DND-41 (cell line): ENCODE measurements at places on chromosomes 12 and 14.

- no peak for DNase-seq
Measured at GRCh38 chr12:91590966-91591638, 408.5 kb upstream of the DCN start.

DNA sequence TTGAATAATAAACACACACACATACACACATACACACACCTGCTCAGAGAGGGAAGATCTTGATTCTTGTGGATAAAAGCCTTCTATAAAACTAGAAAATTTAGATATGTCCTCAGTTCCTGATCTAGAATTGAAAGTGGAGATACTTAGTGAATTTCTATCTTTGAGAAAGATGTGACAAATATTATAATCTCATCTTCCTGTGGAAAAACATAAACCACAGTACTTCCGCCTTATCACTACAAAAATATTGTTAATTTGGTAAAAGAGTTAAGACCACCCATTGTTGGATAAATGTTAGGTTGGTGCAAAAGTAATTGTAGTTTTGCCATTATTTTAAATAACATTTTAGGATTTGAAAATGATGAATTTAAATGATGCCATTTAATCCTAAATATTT lies at the start of gene KLRK1:
Gene KLRK1, minus strand, starts transcription at position 138 of the 400 bp plus-strand sequence. CDS start 1,231 bp downstream, outside the sequence.
- no peak for DNase-seq

- DNase-seq = no peak
Measured at GRCh38 chr12:43858096-43858495, 22.2 kb downstream of the TMEM117 start.

- DNase-seq = peak; percentile 19
Measured at GRCh38 chr12:57027805-57028153, 11.4 kb upstream of the TAC3 start.

DNA sequence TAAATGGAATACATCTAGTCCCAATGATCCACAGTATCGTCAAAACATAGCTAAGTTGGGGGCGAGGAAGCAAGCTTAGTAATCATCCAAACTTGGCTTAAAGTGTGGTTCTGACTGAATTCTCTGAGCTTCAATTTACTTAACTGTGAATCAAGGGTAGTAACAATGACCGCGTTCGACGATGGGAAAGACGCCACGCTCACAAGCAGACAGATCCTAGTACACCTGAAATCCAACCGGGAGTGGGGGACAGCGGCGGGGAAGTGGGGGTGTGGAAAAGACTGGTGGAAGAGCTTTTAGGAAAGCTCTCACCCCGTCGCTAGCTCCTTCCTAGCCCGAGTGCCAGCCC lies 433 bp downstream of the COX16 start:
- DNase-seq = no peak

DNA sequence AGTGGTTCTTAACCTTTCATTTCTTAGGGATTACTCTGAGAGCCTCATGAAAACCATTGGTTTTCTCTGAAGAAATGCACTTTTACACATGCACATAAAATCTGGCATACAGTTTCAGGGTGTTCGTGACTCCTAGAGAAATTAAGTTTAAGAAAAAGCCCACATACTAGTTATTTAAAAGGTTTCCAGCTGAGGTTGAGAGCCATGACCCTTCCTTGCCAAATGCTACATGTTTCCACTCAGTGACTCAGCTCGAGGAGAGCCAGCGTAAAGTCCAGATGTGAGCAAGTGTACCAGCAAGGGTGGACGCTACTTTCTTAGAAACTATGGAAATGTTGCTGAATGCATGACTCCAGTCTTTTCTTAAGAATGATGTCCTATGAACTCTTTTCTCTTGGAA lies 42.7 kb upstream of the FLRT2 start:
- no peak for DNase-seq

- no peak for DNase-seq
Measured at GRCh38 chr14:65465584-65465983, 53.1 kb downstream of the FUT8 start.

DNA sequence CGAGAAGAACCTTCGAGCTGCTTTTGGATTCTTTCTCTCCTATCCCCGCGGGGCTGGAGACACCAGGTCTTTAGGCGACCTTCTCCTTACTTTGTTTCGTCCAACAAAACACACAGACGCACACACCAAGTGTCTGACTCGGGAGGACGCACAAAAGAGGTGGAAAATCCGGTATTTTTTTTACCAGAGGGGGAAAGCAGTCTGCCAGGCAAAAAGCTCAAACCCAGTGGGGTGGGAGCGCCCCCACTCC lies 2.1 kb downstream of the SIX4 start:
- no peak for DNase-seq

DNA sequence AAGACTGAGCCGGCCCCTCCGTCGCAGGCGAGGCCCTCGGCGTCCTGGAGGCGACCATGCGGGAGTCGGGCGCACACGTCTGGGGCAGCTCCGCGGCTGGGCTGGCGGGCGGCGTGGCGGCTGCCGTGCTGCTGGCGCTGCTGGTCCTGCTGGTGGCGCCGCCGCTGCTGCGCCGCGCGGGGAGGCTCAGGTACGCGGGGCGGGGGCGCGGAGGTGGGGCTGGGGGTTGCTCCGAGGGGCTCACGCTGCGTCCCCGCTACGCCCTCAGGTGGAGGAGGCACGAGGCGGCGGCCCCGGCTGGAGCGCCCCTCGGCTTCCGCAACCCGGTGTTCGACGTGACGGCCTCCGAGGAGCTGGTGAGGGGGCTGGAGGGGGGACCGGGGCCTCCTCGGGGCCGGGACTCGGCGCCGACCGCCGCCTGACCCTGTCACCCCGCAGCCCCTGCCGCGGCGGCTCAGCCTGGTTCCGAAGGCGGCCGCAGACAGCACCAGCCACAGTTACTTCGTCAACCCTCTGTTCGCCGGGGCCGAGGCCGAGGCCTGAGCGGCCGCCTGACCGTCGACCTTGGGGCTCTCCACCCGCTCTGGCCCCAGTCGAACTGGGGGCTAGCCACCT lies 7.8 kb downstream of the AMN start:
- DNase-seq = no peak

GRCh38 chr12:16002880-16003279 lies 91.7 kb downstream of the DERA start:
- DNase-seq = no peak

GRCh38 chr14:48704639-48705038 lies 881.5 kb downstream of the RPS29 start:
- no peak for DNase-seq

- DNase-seq = peak; percentile 98
Measured at GRCh38 chr12:124917135-124917840, 2.8 kb upstream of the UBC start.

- no peak for DNase-seq
Measured at GRCh38 chr14:57889245-57889644, 23.4 kb upstream of the SLC35F4 start.

DNA sequence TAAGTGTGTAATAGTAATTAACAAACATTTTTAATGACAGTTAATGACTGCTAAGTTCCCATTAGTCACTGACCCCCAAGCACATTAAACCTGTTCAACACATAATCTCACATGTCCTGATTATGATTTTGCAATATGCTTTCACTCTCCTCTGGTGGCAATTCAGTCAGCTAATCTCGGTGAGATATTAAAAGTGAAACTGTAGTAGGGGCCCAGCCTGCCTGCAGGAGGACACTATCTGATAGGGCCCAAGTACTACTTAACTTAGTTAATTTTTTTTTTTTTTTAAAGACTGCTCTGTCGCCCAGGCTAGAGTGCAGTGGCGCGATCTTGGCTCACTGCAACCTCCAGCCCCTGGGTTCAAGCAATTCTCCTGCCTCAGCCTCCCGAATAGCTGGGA lies 48.8 kb downstream of the CIT start:
- DNase-seq = no peak

- DNase-seq = no peak
Measured at GRCh38 chr12:106819991-106820390, 45.5 kb downstream of the RIC8B start.

DNA sequence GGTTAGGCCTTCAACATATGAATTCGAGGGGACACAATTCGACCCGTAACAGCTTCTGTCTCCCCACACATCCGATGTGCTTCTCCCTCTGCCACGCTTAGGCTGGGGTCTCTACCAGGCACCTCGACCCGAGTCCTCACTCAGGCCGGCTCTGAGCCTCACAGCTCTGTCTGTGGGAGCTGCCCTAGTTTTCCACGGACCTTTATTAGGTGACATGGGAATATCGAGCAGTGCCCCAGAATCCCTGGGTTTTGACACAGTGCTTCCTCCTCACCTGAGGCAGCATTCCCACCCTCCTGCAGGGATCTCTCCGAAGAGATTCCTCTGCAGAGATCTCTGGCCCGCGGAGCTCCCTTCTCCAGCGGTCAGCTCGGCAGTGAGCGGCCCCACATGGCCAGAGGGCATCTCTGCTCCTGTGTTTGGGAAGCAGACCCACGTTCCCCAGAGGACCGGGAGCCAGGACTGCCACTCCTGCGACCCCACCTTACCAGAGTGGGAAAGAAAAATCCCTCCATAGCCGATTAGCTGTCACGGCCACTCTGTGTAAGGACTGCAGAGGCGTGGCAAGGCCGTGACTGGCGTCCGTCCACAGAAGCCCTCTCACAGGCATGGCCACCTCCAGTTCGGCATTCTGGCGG lies 21.2 kb downstream of the ZBTB42 start:
- DNase-seq = no peak

- DNase-seq = no peak
Measured at GRCh38 chr14:24863968-24864684, 185.8 kb downstream of the STXBP6 start.

GRCh38 chr14:30996892-30997659 lies 28.4 kb upstream of the AP4S1 start:
- DNase-seq = no peak

DNA sequence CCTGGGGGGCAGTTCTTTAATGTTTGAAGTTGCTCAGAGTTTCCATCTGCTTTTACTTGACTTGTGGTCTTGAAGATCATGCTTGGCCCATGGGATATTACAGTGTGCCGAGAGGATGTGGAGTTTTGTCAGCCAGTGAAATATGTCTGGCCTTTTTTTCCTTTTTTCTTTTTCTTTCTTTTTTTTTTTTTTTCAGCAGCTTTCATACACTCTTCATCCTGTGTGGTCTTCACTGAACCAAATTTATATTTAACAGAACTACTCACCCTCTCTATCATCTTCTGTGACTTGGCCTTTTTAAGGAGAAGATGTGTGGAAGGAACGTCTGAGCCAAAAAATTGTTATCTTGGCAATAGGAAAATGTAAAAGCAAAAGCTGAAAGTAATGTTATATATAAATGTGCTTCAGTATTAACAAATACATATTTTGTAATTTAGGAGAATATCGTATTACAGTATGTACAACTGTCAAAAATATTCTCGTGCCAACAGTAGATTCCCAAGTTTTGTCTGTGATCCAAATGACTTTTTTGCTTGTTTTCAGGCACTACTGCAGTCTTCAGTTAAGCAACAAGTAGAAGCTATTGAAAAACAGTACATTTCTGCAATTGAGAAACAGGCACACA lies 200.6 kb downstream of the CCDC91 start:
- DNase-seq = no peak

DNA sequence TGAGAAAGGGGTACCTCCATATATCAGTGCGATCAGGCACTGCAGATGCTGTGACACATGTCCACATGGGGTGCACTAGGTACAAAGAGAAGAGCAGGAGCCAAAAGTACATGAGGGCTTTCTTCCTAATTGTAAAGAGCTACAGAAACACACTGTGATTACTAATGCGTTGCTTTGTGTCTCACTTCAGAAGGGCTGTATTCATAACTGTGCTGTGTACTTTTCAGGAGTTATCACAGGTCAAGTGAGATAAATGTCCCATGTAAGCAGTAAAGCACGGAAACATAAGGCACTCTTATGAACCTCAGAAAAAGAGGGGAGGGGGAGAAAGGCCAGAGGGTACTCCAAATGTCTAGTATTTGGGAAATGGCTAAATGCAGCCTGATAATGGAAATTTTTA lies 10.6 kb downstream of the SPRING1 start:
- DNase-seq = no peak

DNA sequence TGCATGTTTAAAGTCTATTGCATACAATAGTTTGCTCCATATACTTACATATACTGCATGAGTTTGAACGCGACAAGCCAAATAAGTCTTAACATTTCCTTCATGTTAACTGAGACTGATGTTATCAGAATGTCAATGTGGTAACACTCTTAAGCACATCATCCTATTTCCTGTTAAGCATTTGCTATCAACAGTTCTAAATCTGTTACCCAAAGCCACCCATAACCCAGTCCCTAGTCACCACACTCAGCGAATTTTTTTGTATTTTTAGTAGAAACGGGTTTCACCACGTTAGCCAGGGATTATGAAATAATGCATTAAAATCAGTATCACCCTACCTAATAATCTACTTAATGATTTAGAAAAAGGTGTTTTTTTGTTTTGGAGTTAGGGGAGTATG lies 39.4 kb downstream of the HNRNPC start:
- DNase-seq = no peak

- no peak for DNase-seq
Measured at GRCh38 chr14:23101213-23101970, 3.4 kb downstream of the CIROP start.

GRCh38 chr12:132276066-132276826 lies 53.1 kb downstream of the GALNT9 start:
- no peak for DNase-seq

DNA sequence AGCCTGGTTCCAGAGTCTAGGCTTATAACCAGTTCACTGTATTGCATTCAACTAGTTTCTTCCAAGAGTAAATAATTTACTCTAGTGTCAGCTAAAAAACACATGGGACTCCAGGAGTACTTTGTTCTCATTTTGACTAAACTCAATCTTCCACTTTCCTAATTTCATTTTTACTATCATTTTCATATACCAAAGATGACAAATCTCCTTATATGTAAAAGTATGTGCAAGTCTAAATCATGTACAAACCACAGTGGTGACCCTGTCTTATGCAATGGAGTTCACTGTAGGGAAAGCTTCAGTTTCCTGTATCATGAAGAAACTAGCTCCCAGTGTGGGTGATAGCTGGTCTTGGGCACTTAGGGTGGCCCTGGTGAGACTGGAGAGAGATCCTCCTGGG lies 151.6 kb downstream of the HELB start:
- no peak for DNase-seq

- no peak for DNase-seq
Measured at GRCh38 chr12:110739894-110740293, 2.8 kb downstream of the PPP1CC start.

DNA sequence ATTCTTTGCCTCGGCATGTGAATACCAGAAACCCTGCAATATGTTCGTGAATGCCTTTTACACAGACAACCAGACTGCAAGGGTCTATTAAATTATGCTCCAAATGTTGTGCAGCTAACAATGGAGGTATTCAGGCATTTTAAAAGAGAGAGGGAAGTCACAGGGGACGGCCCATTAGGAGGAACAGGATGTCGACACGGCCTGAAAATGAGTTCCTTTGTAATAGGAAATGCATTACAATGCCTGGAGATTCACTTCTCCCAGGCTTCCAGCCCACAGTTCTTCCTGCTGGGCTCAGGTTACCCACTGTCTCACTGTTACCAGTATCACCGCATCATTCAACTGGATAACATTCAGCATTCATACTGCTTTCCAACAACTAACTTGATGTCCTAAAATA lies 2.5 kb downstream of the DUSP6 start:
- peak; percentile 54 for DNase-seq

DNA sequence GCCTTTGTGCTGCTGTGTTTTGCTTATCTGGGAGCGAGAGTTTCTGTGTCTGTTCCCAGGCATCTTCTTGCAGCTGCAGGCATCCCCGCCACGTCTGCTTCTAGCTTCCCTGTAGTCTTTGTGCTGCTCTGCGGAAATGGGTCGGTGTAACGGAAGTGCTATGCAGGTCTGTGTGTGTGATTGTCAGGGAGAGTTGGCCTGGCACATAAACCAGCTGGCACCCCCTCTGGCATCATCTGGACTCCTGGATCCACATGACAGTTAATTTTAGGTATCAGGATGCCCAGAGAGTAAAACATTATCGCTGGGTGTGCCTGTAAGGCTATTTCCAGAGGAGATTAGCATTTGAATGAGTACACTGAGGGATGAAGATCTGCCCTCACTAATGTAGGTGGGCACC lies 9.4 kb upstream of the OASL start:
- no peak for DNase-seq

GRCh38 chr12:105348561-105348960 lies 18.1 kb downstream of the C12orf75 start:
- DNase-seq = no peak
